Activated T-helper 17 cell treated with anti-CD3 and anti-CD28 coated beads, Interleukin-2, amount 50 U/mL, for 72 hours (primary cell): ENCODE measurements at places on chromosomes 2 and 18. TPM values are rescaled to one million over a fixed set of nuclear protein-coding genes. Genes with fewer than 3 reads are reported as not detected.

UGT1A4 gene
- not detected for total RNA-seq

ZEB2 gene
- 27.6 TPM for total RNA-seq

MATN3 gene
- total RNA-seq, result not detected

DNA sequence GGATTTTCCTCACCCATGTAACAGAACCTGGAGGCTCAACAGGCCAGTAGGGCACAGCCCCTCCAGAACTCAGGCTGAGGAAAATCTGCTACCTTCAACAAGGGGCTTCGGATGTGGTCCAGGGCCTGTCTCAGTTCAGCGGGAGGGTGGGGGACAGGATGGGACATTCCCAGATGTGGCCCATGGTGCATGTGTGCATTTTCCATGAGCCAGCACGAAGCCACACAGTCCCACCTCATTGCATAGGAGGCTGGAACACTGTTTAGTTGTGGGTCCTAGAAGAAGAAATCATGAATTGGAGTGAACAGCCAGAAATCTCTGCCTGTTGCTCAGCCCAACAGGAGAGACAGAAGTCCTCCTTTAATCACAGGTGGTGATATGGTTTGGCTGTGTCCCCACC lies 469.6 kb upstream of the MYT1L start:
- ATAC-seq, result no peak
- H3K4me1 ChIP-seq, result no peaks in the 10 kb centered on the region
- H3K36me3 ChIP-seq, result no peaks in the 10 kb centered on the region
- H3K4me3 ChIP-seq, result no peak overlapping the region
- H3K27me3 ChIP-seq, result no peaks in the 10 kb centered on the region

- no peak overlapping the region for H3K4me3 ChIP-seq
- no peak overlapping the region for H3K27ac ChIP-seq
- no peaks in the 10 kb centered on the region for H3K4me1 ChIP-seq
- H3K36me3 ChIP-seq, result no peaks in the 10 kb centered on the region
- H3K27me3 ChIP-seq, result peaks cover 9% of the 10 kb centered on the region
Observed at GRCh38 chr2:20451761-20452499, 5.1 kb downstream of the RHOB start.

GRCh38 chr2:206859330-206859739 lies 80.0 kb upstream of the CPO start:
- H3K36me3 ChIP-seq, result no peaks in the 10 kb centered on the region
- peak overlapping the region; percentile 75 for H3K27ac ChIP-seq
- H3K4me3 ChIP-seq, result peak overlapping the region; percentile 61
- peaks cover 11% of the 10 kb centered on the region for H3K4me1 ChIP-seq
- no peaks in the 10 kb centered on the region for H3K27me3 ChIP-seq
